CD4-positive, alpha-beta memory T cell (primary cell): ENCODE measurements at places on chromosomes 6 and 20.
A peak's percentile ranks its signal among the peaks of the same experiment; 100 is the strongest.

DNA sequence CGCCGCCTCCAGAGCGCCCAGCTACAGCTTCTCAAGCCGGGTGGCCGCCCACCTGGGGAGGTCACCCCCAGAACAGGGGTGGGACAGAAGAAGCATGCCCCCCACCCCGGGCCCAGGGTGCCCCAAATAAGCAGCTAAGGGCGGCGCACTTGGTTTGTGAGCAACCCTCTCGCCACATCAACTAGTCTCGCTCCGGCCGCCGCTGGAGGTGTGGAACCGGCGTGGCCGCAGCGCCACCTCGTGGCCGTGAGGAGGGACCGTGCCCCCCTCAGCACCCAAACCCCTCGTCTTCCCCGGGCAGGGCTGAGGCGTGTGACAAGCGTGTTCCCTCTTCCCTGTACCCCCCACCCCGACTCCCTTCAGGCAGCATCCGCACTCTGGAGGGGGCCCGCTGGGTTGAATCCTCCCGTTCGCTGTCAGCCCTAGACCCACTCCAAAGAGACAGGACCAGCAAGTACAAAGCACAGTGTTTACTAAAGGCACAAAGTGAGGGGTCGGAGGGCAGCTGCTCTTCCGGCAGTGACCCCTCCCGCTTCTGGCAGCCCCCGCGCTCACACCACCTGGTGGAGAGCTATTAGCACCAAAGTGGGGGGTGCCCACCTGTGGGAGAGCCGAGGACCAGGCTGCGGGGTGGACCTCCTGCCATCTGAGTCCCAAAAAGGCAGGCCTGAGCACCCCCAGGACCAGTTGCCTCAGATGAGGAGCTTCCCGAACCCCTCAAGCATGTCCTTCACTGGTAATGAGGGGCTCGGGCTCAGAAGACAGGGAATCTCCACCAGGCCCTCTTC, 45.4 kb downstream of the MDFI start:
- peak; percentile 65 for DNase-seq

- DNase-seq: no peak
Observed at GRCh38 chr20:58894652-58895447, 42.3 kb downstream of the GNAS start.

GRCh38 chr6:4394786-4395185, 259.4 kb upstream of the ECI2 start:
- DNase-seq: no peak

- no peak for DNase-seq
Observed at GRCh38 chr6:167742719-167743303, 83.9 kb upstream of the AFDN start.

DNA sequence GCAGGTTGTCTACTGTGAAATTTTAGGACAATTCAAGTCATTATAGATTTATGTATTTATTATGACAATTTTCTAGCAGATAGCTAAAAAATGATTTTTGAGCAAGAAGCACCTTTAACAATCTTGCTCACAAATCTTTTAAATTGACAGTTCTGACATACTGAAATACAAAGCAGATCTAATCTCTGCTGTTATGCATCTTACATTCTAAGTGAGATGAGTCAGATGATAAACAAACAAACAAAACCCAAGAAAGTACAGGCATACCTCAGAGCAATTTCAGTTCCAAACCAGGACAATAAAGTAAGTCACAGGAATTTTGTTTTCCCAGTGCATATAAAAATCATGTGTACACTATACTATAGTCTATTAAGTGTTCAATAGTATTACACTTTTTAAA, 430.7 kb upstream of the PTCHD4 start:
- no peak for DNase-seq

GRCh38 chr6:41027241-41027640, 11.8 kb downstream of the UNC5CL start:
- no peak for DNase-seq

DNA sequence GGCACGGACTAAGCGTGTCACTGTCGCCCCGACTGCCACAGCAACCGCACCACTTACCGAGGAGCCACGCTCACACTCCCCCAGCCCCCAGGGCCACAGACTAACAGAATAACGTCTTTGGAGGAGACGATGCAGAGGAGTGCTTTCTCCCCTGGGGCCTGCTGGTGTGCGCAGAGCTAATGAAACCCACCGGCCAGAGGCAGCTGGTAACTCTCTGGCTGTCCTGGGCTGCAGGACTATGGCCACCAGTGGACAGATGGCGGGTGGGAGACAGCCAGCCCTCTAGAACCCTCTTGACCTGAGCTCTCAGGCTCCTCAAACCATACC, 228.0 kb downstream of the DLL1 start:
- no peak for DNase-seq

GRCh38 chr6:96211341-96211740, 195.6 kb downstream of the FUT9 start:
- DNase-seq: no peak

- peak; percentile 55 for DNase-seq
Observed at GRCh38 chr20:63957004-63957689, 931 bp upstream of the UCKL1 start.

GRCh38 chr20:63073738-63074065, 66.9 kb upstream of the BHLHE23 start:
- no peak for DNase-seq

DNA sequence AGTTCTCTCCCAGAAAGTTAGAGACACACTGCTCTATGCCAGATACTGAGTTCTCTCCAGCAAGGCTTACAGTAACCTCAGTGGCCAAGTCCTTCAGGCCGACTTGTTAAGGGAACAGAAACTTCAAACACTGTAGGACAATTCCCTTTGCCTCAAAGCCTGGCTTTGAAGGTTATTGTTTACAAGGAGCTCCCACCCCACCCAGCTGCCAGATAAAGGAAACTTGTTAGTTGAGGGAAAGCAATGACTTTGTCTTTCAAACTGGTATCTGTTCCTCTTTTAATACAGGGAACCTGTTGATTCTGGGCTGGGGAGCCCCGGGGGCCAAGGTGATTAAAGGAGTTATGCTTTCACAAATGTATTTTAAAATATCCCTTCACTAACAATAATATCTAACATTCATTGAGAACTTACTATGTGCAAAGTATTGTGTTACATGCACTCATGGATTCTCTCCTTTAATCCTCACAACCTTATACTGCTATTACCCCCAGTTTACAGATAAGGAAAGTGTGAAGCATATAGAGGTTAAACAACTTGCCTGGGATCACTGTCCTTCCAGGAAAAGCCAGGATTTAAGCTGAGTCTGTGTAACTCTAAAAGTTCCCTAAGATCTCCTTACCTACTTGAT, 27.6 kb upstream of the CDKN1A start:
- DNase-seq: no peak

DNA sequence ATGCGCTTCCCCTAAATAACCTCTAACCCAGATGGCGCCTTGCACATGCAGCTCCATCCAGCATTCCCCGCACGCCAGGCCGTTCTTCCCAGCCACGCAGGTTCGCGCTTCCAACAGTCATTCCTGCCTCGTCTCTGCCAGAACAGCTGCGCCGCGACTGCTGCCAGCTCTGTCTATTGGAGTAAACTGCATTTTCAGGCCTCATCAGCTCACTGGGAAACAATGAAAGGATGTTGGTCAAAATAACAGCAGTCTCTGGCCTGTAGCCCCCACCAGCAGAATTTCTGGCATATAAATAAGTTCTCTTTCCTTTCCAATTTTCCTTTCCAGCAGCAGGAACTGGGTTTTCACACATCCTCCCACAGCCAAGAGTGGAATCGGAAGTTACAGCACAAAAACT, 14.6 kb downstream of the NRSN1 start:
- DNase-seq: no peak

GRCh38 chr6:156474507-156475120, 302.6 kb upstream of the ARID1B start:
- no peak for DNase-seq

DNA sequence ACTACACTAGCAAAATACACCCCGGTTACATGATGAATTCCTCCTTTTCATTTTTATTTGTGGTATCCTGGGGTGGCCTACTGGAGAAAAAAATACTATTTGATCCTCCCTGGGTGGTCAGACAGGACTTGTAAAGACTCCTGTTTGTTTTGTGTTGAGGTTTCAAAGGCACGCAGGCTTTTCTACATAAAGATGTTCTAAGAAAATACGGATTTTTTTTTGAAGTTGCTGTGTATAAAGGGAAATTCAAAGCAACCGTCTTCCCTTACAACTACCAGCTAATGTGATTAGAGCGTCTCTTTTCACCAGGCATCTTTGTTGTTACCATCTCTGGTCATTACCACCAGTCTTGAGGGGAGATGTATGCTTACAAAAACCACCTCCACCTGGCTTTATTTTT, 187.1 kb downstream of the SOX4 start:
- no peak for DNase-seq

DNA sequence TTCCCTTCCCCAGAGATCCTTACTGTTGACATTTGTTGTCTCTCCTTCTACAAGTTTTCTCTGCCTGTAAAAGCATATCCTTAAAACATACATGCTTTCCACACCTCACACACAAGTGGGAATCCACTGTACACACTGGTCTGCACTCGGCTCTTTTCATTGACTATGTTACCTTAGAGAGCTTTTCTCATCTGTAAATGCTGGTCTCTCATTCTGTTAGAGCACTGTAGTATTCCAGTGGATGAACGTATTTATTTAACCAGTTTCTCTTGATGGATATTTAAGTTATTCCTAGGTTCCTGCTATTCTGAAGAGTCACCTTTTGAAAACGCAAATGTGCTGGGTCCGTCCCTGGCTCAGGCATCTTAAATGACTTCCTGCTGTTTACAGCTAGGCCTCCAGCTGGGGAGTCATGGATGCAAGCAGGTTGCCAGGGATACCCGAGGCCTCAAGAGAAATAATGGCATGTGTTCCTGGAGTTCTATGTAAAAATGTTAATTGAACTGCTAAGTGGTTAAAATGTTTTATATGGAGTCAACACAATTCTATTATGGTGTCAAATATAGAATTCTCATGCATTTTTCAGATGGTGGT, 61.1 kb upstream of the TGM3 start:
- no peak for DNase-seq

- no peak for DNase-seq
Observed at GRCh38 chr6:28948782-28949486, 25.1 kb upstream of the TRIM27 start.

- no peak for DNase-seq
Observed at GRCh38 chr6:117072134-117072533, 193.2 kb upstream of the VGLL2 start.

GRCh38 chr20:50592282-50593004, 82.3 kb downstream of the PTPN1 start:
- no peak for DNase-seq

DNA sequence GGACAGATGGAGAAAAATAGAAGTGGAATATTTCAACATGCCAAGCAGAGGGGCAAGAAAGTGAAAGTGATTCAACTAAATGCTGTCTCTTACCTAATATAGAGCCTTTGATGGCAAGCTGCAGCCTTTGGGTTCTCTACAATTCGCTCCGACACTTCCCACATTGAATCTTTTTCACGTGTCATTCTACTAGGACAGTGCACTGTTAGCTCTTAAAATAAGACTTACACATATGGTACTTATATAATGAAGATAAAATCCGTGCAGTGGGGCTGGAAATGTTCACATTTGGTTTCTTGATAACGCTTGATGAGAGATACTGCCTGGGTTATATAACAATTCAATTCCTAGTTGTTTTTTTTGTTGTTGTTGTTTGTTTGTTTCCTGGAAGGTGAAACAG, 502.4 kb downstream of the LMBRD1 start:
- no peak for DNase-seq

DNA sequence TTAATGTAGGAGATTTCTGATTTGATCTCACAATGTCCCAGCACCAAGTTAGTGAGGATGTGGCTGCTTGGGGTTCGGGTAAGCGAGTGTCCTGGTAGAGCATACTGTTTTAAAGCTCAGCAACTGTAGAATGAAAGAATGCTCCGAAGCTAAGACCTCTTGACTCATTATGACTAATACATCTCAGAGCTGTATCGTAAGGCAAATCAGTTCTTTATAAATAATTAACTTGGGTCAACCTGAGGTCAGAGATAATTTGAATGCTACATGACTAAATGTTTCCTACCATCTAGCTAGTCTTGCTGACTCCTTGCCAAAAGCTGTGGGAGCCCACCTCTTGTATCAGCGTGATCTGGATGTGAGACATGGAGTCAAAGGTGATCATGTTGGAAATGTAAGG, 128.8 kb upstream of the PDE7B start:
- DNase-seq: no peak

- DNase-seq: no peak
Observed at GRCh38 chr6:160926281-160927276, 65.0 kb upstream of the MAP3K4 start.

DNA sequence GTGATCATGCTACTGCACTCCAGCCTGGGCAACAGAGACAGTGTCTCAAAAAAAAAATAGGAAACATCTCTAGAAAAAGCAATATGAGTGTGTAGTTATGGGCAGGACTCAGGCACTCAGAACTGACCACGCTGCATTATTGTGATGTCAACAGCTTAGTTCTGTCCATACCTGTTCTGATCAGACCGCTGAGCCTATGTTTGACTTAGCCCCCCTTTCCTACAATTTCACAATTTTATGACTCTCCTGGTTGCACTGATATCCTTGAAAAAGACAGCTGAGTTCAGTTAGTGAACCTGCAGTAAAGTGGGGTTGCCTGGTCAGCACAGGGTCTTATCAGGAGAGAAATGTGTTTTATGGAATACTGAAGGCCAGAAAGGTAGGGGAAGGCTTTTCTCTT, 37.8 kb upstream of the PRDM1 start:
- no peak for DNase-seq

DNA sequence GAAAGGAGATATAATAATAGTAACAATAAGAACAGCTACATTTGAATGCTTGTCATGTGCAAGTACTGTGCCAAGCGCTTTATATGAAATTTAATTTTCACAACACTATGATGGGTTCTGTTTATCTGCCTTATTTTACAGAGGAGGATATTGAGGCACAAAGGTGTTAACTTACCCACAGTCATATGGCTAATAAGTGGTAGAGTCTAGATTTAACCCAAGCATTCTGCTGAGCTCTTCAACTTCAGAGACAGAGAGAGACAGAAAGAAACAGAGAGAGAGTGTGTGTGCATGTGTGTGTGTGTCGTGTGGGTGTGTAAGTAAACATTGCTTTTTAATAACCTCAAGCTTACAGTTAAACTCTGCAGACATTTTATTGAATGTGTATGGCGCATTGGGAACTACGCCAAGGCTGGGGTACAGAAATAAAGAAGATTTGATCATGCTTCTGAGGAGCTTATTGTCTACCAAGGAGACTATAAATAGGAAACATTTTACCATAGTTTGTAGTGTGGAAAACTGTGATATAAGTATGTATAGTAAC, 12.9 kb downstream of the TBPL1 start:
- DNase-seq: no peak

GRCh38 chr20:8658103-8658502, 410.8 kb upstream of the PLCB4 start:
- no peak for DNase-seq

GRCh38 chr20:13009682-13010406, 1.1 kb downstream of the SPTLC3 start:
- peak; percentile 24 for DNase-seq
